SJCRH30 (cell line): ENCODE measurements at places on chromosomes 2 and 18.

GRCh38 chr2:137659616-137660015 lies 304.7 kb upstream of the HNMT start:
- DNase-seq, result no peak

DNA sequence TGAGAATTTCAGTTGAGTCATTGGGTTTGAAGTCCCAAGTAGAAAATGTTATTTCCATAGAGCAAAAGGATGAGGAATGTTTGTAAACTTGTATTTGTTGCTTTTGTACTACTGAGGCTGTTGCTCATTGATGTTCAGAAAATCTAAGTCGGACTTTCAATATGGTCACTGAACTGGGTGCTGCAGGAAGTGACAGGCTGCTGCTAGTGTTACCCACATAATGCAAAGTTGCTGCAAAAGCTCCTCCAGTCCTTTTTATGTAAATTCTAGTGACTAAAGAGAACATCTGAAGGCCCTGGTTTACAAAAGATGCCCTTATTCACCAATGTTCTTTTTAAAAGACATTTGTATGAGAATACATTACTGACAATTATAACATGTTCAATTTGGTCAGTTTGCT lies 131.1 kb upstream of the FAM98A start:
- no peak for DNase-seq

GRCh38 chr2:177548636-177549035 lies 156.1 kb downstream of the AGPS start:
- no peak for DNase-seq

GRCh38 chr2:215831296-215831913 lies 181.9 kb downstream of the MREG start:
- DNase-seq, result no peak

DNA sequence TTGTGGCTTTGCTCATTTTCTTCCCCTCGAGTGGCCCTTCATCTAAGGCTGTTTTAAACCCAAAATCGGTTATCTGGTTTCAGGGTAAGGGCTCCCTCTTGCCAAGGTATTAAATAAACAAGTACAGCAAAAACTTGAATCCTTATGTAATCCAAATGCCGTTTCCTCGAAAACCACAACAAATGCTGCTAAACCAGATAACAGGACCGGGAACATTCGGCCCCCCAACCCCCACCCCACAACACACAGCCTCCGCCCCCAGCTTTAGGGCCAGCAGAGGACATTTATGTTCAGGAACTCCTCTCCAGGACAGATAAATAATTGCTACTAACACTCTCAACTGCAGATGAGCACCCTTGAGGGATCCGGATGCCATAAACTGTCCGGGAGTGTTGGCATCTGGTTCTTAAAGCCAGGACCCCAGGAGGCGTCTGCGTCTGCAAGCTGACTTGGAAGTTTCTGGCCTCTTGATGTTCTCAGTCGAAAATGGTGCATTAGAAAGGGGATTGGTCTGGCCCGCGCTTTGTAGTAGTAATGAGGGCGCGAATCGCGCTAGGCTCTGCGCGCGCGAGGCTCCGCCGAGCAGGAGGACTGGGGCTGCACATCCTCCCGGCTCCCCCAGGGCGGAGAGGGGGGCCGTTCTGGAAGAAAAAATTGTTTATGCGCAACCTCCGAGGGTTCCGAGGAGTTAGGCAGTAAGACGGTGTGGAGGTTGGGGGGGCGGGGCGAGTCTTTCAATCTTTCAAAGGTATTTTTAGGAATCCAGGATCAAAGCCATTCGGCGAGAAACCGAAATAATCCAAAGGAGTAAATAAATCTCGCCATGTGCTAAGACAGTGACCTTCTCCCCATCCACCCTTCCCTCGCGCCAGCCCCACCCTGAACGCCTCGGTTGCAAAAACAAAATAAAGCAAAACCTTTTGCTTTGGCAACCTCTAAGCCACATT lies 3.9 kb upstream of the ID2 start:
- peak; percentile 82 for DNase-seq

- no peak for DNase-seq
Observed at GRCh38 chr2:148533004-148533403, 111.5 kb upstream of the EPC2 start.

- DNase-seq, result no peak
Observed at GRCh38 chr2:226339616-226340015, 460.0 kb downstream of the IRS1 start.

GRCh38 chr2:130776550-130776949 lies 21.2 kb downstream of the AMER3 start:
- no peak for DNase-seq

DNA sequence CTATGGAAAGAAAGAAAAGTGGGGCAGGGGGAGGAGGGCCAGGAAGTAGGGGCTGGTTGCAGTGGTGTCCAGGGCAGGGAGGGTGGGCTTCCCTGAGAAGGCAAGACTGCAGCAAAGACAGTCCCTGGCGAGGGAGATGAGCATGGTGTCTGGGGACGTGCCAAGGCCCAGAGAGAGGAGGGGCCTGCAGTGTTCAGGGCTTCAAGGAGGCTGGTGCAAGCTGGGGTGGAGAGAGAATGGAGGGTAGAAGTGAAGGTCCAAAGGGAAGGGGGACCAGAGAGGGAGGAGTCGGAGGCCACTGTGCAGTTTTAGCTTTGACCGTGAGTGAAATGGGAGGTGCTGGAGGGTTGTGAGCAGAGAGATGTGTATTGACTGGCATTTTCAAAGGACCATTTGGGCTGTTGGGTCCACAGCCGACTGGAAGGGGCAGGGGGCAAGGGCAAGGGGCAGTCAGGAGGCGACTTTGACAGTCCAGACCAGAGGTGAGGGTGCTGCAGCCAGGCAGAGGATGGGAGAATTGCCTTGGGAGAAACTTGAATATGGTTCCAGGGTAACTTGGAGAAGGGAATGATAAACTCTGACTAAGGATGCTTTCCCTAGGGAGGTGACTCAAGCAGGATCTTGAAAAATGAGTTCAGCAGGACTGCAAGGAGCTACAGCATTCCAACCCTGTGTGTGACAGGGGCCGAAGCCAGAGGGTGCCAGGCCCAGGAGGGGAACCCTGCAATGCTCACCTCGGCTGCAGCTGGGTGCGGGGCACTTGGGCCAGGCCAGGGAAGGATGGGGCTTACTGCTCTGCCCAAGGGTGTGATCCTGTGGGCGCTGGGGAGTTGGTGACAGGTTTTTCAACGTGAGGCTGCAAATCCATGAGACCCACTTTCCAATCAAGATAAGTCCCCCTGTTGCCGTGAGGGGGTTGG lies 177.1 kb upstream of the HAAO start:
- DNase-seq, result no peak

DNA sequence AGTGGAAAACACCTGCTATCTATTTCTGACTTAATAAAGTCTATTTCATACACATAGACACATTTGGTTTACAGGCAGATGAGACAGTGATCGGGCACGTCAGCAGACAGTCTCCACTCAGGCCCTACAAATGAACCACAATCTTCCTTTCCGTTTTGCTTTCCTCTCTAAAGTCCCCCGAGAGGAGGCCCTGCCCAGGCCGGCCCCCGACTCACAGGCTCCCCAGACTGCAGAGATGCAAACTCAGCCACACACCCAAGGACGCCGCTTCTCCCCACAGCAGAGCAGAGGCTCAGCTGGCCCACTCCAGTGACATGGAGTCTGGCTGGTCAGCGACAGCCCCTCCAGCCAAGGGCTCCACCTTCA lies 9.3 kb upstream of the MTERF4 start:
- no peak for DNase-seq
